Skeletal muscle cell (primary cell): ENCODE measurements at places on chromosomes 5 and 9.

- no peak for DNase-seq
These were observed 11.7 kb downstream of the NIPAL4 start for GRCh38 chr5:157471709-157472108.

GRCh38 chr9:130579738-130580463 lies 524 bp downstream of the FUBP3 start:
- DNase-seq, result no peak

GRCh38 chr9:16023446-16023845 lies 470.6 kb downstream of the CCDC171 start:
- DNase-seq, result no peak

GRCh38 chr9:70462300-70462699 lies 47.8 kb upstream of the KLF9 start:
- no peak for DNase-seq

DNA sequence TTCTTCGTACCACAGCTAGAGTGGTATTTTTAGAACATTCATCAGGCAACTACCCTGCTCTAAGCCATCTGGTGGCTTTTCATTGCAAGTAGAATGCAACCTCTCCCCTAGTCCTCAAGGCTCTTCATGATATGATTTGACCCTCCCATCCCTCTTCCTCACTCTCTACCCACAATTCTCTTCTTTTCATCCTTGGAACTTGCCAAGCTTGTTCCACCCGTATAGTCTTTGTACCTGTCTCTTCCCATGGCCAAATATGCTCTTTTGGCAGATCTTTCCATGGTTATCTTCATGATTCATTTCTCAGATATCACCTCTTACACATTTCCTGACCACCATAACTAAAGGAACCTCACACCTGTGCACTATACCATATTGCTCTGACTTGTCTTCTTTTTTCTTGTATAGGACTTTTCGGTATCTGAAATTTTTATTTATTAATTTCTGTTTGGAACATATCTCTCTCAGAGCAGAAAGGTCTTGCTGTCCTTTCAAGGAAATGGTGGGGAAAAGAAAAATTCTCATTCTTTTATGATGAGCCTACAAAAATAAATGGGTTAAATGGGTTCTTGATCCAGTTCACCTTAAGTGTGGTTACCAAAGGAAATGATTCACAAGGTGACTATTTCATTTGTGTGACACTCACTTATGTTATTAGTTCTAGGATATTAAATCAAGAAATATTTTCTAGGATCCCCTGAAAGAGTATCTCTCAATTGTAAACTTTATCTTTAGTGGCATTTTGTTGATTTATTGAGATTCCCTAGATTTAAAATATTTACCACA lies 3.7 kb upstream of the CD274 start:
- DNase-seq, result no peak

- DNase-seq, result peak; percentile 17
These were observed 18.9 kb downstream of the TRIP13 start for GRCh38 chr5:911601-912000.

GRCh38 chr5:125575891-125576505 lies 829.6 kb upstream of the ZNF608 start:
- DNase-seq, result no peak

- DNase-seq, result no peak
These were observed 12.9 kb downstream of the RASGRF2 start for GRCh38 chr5:80973027-80973426.

- DNase-seq, result no peak
These were observed 70.2 kb downstream of the SEMA4D start for GRCh38 chr9:89427621-89428221.

- no peak for DNase-seq
These were observed 41.9 kb upstream of the IPPK start for GRCh38 chr9:92711844-92712243.

GRCh38 chr9:79604921-79605562 lies 33.3 kb downstream of the TLE4 start:
- DNase-seq, result no peak

- no peak for DNase-seq
These were observed 199.4 kb upstream of the PANK3 start for GRCh38 chr5:168778536-168778935.

DNA sequence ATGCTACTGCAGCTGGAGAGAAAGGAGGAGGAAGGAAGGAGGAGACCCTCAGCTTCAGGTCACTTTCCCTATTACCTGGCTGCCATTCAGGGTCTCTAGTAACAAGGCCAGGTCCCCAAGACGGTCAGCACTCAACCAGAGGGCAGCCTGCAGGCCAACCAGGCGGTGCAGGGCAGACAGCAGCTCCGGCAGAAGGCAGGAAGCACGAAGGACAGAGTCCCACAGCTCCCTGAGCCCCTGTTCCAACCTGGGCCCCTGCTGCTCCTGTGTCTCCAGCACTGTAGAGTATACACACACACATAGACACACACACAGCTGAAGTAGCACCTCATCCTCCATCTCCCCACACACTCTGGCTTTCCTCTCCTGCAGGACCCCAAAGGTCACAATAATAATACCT lies 1.7 kb downstream of the FANCG start:
- DNase-seq, result no peak

GRCh38 chr9:77677957-77678535 lies 29.9 kb upstream of the GNA14 start:
- DNase-seq, result no peak

GRCh38 chr9:15944341-15944740 lies 391.5 kb downstream of the CCDC171 start:
- DNase-seq, result no peak

DNA sequence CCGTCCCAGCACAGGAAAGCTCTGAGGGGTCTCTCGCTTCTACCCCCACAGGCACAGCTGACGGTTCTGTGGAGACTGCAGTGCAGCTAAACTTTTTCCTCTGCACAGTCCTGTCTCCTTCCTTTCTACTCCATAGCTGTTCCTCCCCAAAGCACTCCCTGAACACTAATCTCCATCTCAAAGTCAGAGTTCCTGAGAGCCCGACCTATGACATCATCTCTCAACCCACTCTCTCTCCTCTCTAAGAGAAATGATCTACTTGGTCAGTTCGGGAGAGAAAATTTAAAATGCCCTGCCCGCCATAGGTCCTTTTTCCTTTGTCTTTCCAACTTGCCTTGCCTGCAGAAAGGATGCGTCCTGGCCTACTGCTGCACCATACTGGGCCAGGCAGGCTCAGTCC lies 90.6 kb downstream of the FANCC start:
- DNase-seq, result no peak

DNA sequence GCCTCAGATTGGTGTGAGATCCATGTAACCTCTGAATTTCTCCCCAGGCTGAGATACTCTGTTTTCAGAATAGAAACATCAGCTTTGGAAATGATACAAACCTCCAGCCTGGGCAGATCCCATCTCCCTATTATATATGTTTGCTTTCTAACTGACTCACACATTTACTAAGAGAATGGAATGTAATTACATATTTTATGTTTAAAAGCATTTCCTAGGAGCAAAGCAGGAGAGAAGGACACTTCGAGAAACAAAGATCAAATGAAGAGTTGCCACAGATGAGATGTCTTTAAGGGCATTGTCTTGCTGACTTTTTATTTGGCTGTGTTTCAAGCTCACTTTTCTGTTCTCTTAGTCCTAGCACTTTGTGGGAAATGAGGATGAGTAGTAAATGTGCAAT lies 96.3 kb downstream of the CDH18 start:
- DNase-seq, result peak; percentile 57

DNA sequence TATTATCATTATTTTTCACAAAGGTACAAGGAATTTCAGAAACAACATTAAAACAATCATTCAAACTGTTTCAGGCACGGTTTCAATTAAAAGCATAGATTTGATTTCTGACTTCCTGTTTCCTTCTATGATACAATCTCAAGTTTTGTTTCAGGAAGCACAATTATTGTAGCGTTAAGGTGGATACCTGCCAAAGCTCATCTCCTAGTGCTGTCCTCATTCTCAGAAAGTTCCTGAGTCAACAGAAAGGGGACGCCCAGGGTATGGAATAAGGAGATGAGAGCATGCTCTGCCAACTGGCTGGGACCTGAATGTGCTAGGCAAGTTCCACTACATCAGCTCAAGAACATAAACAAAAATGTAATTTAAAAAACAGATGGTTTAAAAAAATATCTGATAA lies 2.0 kb upstream of the TRIM14 start:
- no peak for DNase-seq

- peak; percentile 98 for DNase-seq
These were observed 18.2 kb downstream of the SLC22A5 start for GRCh38 chr5:132387640-132388117.

GRCh38 chr5:21613971-21614488 lies 1239.1 kb downstream of the CDH12 start:
- no peak for DNase-seq

- DNase-seq, result no peak
These were observed 1644.5 kb upstream of the NUDT12 start for GRCh38 chr5:105207066-105207465.

GRCh38 chr9:89353989-89354388 lies 35.7 kb downstream of the SECISBP2 start:
- no peak for DNase-seq

- DNase-seq, result no peak
These were observed 86.8 kb downstream of the ZNF622 start for GRCh38 chr5:16378762-16379161.

DNA sequence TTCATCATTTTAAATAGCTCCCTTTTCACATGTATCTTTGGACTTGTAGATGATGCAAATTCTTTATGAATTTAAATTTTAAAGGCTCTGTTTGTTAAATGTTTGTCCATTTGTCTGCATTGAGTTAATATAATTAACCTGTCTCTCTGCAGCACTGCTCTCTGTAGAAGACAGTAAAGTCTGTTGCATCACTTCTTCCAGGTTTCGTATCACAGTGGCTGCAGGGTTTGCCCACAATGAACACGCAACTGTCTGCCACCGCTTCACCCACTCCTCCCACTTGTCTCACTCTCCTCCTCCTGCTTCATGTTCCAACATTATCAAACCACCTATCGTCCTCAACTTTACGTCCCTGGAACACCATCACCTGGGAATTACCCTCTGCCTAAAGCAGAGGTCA lies 231.3 kb upstream of the SLC30A5 start:
- no peak for DNase-seq

GRCh38 chr5:116382032-116382873 lies 192.4 kb downstream of the SEMA6A start:
- no peak for DNase-seq

- no peak for DNase-seq
These were observed 50.0 kb downstream of the RCL1 start for GRCh38 chr9:4842734-4843133.

- no peak for DNase-seq
These were observed 307.3 kb upstream of the NREP start for GRCh38 chr5:112064271-112064701.

- no peak for DNase-seq
These were observed 312.1 kb downstream of the CDH12 start for GRCh38 chr5:22541037-22541436.

GRCh38 chr5:143106174-143106573 lies 297.3 kb downstream of the NR3C1 start:
- DNase-seq, result peak; percentile 69

DNA sequence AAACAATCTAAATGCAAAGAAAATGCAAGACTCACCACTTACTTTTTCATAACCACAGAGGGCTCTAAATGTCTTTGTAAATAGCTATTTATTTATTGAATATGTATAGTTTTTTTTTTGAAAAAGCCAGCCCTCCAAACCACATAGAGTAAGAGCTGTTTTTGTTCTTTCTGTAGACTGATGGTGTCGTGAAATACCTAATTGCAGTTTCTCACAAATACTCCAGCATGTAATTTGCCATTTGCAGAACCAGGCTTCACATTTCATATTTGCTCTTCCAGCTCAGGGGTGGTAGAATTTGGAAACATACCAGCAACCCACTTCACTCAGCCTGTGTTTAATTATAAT lies 159.8 kb downstream of the TMC1 start:
- no peak for DNase-seq

GRCh38 chr5:116614603-116614920 lies 39.9 kb upstream of the SEMA6A start:
- no peak for DNase-seq

- DNase-seq, result no peak
These were observed 93.3 kb downstream of the TMEM174 start for GRCh38 chr5:73266176-73266738.

DNA sequence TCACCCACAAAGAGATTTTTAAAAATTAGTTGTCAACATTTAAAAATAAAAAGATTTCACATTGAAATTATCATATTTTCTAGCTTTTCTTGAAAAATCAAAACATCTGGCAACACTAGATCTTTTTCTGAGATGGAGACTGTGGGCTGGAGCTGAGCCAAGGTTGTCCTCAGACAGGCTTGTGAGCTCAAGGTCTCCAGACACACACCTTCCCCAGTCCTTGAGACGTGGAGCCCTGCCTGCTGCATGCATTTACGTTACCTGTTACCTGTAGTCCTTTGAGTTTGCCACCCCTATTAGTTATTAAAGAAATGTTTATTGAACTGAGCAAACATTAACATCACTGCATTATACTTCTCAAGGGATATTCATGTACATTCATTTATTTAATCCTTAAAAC lies 87.5 kb upstream of the TLE1 start:
- no peak for DNase-seq

- DNase-seq, result no peak
These were observed 291.1 kb downstream of the MLLT3 start for GRCh38 chr9:20331095-20331685.

GRCh38 chr9:121985792-121986494 lies 107.2 kb downstream of the TTLL11 start:
- no peak for DNase-seq

- DNase-seq, result no peak
These were observed 219.8 kb downstream of the SLIT3 start for GRCh38 chr5:169081000-169081724.

- no peak for DNase-seq
These were observed 22.4 kb downstream of the IFNW1 start for GRCh38 chr9:21119093-21119770.

GRCh38 chr9:94792511-94792910 lies 66.0 kb downstream of the AOPEP start:
- DNase-seq, result no peak

DNA sequence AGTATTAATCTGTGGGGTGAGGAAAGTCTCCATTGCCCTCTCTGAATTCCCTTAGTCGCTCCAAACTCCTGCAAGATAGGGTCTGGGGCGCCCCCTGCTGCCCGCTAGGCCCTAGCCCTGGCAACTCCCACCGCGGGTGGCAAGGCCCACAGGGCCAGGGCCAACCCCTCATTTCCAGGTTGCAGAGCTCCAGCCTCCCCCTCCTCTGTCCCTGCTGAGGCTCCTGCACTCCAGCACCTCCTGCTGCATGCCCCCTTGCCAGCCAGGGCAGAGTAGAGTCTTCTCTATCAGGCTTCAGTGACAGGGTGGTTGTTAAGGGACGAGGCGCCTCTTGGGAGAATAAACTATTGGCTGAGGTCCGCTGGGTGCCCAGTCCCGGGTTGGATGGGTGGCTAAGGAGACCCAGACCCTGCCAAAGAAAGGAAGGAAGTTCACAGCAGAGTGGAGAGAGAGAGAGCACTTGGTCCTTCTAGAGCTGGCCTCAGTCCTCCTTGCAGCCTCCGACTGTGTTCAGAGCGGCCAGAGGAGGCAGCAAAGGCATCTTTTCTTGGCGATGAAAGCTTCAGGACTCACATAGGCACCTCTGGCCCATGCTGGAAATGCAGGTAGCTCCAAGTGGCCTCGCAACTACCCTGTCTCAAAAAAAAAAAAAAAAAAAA lies 45.6 kb downstream of the SAR1B start:
- DNase-seq, result peak; percentile 14

- DNase-seq, result no peak
These were observed 45.5 kb upstream of the RNU6ATAC start for GRCh38 chr9:134209731-134210311.

- DNase-seq, result no peak
These were observed 16.6 kb upstream of the C9orf152 start for GRCh38 chr9:110224583-110224982.
